ENCODE measurements at places on chromosomes 5 and 9. TPM values are rescaled to one million over a fixed set of nuclear protein-coding genes. Genes with fewer than 3 reads are reported as not detected.

The ATG10 gene
- 3.9 TPM for total RNA-seq

The PRRX2 gene
- total RNA-seq, result 1.4 TPM

The KIF4B gene
- total RNA-seq, result 0.23 TPM

The SEMA6A gene
- 9.3 TPM for total RNA-seq

The IL31RA gene
- 3.5 TPM for total RNA-seq

The SPINK5 gene
- total RNA-seq, result 0.12 TPM

The GHR gene
- total RNA-seq, result 1.8 TPM

The PCDHB5 gene
- total RNA-seq, result 2.5 TPM

The TEX48 gene
- not detected for total RNA-seq

The RAB3C gene
- total RNA-seq, result 4.2 TPM

The TAF11L6 gene
- not detected for total RNA-seq

The SPATA31C2 gene
- not detected for total RNA-seq

The KLF4 gene
- total RNA-seq, result 10.3 TPM

The CDC20B gene
- 0.23 TPM for total RNA-seq

The FOXE1 gene
- total RNA-seq, result 0.06 TPM

The SOX30 gene
- not detected for total RNA-seq

The PCDHGA5 gene
- 2.1 TPM for total RNA-seq

The FBN2 gene
- total RNA-seq, result 41.2 TPM

The GLRA1 gene
- not detected for total RNA-seq

The DND1 gene
- total RNA-seq, result 1.1 TPM

The SCGB3A1 gene
- not detected for total RNA-seq

The LAMC3 gene
- total RNA-seq, result 0.12 TPM

The GCNT4 gene
- total RNA-seq, result 0.41 TPM

The CERT1 gene
- total RNA-seq, result 20.1 TPM

The SLC25A2 gene
- not detected for total RNA-seq

The NDST1 gene
- 423 TPM for total RNA-seq

The PLAC8L1 gene
- total RNA-seq, result not detected

The MLANA gene
- total RNA-seq, result not detected

The DBH gene
- total RNA-seq, result not detected

The IFNB1 gene
- not detected for total RNA-seq

The CER1 gene
- total RNA-seq, result not detected

The FREM1 gene
- 0.06 TPM for total RNA-seq

The RANBP3L gene
- total RNA-seq, result not detected

The PIP5K1B gene
- total RNA-seq, result 0.29 TPM

The LCN15 gene
- not detected for total RNA-seq

The MUSK gene
- total RNA-seq, result not detected

The NR5A1 gene
- not detected for total RNA-seq

The POLR3G gene
- 15.1 TPM for total RNA-seq

The TRAF1 gene
- 4.2 TPM for total RNA-seq

The PLK2 gene
- 951 TPM for total RNA-seq

The ENDOG gene
- total RNA-seq, result 26.3 TPM

The MSANTD3 gene
- total RNA-seq, result 129 TPM

The NCS1 gene
- total RNA-seq, result 42.1 TPM

The LRRC19 gene
- total RNA-seq, result not detected

The NMUR2 gene
- total RNA-seq, result 0.87 TPM

The BAG1 gene
- 46.4 TPM for total RNA-seq

The PROB1 gene
- total RNA-seq, result 2.4 TPM

The PAPPA gene
- 13.1 TPM for total RNA-seq

The KCNV2 gene
- not detected for total RNA-seq

The CD72 gene
- not detected for total RNA-seq

The KIF20A gene
- total RNA-seq, result 8.2 TPM

The SLC1A3 gene
- not detected for total RNA-seq

The KIF27 gene
- total RNA-seq, result 4.1 TPM

The PTGR1 gene
- total RNA-seq, result 89.2 TPM

The KDM3B gene
- total RNA-seq, result 44.0 TPM
